GM20000 (cell line): ENCODE measurements at places on chromosomes 2 and 18.

DNA sequence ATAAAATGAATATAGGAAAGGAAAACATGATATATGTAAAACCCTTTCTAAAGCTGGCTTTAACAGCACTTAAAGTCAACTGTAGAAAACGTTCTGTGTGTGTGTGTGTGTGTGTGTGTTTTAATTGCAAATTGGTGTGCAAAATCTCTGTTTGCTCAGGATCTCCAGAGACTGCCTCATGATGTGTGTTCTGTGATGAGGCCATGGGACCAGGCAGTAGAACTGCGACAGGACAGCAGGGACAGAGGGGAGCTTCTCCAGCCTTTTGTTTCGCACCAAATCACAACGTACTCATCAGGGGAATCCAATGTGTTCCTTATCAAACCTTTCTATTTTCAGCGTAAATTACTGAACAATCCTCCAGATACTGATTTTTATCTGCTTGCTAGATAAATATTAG, 66.7 kb downstream of the NXPH2 start:
- no peak for DNase-seq

DNA sequence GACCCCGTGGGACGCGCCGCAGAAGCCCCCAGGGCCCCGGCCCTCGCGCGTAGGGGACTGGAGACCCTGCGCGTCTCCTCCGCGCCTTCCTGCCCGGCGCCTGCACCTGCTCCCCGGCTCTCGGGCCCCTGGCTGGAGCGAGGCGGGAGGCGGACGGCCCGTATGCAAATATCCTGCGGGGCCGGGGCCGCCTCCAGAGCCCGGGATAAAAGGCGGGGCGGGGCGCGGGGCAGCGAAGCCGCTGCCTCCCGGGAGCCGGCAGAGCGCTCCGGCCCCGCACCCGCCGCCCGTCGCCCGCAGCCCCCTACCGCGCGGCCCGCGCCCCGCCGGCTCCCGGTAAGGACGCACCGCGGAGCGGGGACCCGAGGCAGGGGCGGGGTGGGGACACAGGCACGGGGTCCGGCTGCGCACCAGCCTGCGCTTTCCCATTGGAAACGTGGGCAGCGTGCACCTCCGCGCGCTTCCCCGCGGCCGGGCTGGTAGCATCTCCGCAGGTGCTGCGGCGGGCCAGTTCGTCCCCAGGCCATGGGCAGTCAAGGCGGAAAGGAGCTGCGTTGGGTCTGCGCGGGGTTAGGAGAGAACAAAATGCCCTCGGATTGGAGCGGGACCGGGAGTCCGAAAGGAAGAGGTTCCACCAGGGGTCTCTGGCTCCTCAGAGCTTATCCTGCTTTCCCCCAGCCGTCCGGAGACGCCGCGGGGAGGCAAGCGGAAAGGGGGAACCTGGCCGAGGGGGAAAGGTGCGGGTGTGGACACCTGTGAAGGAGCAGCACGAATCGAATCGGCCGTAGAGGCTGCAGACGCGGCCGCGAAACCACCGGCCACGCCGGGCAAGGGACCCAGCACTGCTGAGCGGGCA, at the start of gene ATP6V1C2:
TSS of gene ATP6V1C2 (plus strand) at position 235 of the 856 bp plus-strand sequence. CDS start 1,220 bp downstream, outside the sequence.
- DNase-seq: peak; percentile 88

- DNase-seq: no peak
Measured at GRCh38 chr2:69618362-69618761, 25.2 kb downstream of the AAK1 start.

DNA sequence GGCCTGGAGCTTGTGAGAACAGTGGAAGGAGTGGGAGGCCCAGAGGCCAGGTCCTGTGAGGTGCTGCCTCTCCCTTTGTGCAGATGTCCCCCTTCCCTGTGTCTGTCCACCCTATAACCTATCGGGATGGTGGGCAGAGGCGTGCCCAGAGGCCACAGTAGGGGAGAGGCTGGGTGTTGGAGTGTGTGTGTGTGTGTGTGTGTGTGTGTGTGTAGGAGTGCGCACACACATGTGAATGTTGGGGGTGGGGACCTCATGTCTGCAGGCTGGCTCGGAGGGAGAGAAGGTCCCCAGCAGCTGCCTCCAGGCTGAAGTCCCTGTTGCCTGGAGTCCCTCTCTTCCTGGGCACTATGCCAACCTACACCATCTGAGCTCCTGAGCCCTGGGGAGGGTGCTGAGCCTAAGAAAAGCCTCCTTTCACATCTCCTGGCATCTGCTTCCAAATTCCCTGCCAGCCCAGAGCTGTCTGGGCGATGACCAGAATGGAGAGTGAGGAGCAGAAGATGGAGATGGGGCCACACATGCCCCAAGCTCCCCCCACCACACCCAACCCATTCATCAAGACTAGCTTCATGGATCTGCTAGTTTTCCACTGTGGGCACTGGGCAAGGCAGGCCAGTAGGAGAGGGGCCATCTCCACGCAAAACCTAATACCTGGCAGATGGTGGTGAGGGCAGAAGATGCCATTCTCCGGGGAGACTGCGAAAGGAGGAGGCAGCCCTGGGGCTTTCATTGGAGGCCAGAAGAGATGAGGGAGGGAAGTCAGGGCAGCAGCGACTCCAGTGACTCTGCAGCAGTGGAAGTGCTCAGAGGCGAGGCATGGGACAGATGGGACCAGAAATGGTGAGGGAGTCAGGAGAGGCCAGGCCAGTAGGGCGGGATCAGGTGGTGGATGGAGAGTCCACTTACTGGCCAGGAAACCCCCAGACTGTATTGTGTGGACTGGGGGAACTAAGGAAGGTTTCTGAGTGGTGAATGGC, 20.3 kb downstream of the KCNK3 start:
- DNase-seq: no peak

DNA sequence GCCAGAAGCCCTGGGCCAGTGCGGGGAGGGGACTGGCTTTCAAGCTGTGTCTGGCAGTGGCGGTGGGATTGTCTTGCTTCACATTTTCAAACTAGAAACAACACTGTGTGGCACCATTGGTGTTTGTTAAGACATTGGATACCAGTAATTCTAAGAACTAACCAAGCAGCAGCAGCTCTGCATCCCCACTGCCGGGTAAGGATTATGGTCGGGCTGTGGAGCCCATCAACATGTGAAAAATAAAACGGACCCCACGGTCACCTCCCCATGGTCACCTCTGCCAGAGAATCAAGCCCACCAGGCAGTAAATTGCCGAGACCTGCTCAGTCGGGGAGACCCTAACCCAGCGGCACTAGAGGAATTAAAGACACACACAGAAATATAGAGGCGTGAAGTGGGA, 65.3 kb downstream of the C18orf63 start:
- no peak for DNase-seq

DNA sequence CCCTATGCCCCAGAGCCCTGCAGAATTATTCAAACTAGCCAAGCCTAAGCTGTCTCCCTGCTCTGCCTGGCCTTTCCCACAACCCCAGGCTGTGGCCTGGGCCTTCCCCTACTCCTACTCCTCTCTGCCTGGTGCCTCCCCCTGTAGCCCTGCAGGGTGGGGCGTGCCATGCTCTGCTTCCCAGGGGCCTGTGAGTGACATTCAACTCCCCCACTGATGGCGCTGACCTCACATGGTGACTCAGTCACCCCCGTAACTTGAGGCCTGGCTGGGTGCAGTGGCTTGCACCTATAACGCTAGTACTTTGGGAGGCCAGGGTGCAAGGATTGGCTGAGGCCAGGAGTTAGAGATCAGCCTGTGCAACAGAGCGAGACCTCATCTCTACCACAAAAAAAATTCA, 60.6 kb downstream of the KIF1A start:
- peak; percentile 82 for DNase-seq

GRCh38 chr2:126494593-126494992, 161.4 kb upstream of the GYPC start:
- DNase-seq: no peak

DNA sequence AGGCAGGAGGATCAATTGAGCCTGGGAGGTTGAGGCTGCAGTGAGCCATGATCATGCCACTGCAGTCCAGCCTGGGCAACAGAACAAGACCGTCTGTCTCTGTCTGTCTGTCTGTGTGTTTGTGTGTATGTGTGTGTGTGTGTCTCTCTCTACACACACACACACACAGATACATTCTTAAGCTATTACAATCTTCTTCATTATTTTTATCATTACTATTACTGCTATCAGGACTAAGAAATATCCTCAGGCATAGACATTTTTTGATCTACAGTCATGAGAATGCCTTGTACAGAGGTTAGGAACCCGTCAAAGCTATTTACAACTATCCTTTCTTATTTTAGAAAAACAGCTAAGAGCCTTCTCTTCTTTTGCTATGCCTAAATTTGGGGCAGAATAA, 207.4 kb downstream of the NEDD4L start:
- no peak for DNase-seq

DNA sequence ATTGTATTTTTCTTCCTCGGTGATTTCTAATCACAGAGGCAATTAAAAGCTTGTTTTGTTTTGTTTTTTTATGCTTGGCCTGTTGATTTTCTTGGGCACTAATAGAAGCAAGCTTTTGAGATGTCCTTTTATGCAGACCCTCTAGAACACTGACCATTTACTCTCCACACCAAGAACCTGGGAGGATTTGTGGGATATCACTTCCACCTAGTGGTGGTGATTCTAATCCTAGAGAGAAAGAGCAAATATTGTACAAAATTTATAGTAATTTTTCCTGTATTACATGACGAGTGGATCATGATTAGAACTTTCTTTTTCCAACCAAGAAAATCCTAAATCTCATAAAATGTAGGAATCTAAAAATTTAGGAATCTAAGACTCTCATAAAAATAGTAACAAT, 23.4 kb downstream of the NEMP2 start:
- no peak for DNase-seq

DNA sequence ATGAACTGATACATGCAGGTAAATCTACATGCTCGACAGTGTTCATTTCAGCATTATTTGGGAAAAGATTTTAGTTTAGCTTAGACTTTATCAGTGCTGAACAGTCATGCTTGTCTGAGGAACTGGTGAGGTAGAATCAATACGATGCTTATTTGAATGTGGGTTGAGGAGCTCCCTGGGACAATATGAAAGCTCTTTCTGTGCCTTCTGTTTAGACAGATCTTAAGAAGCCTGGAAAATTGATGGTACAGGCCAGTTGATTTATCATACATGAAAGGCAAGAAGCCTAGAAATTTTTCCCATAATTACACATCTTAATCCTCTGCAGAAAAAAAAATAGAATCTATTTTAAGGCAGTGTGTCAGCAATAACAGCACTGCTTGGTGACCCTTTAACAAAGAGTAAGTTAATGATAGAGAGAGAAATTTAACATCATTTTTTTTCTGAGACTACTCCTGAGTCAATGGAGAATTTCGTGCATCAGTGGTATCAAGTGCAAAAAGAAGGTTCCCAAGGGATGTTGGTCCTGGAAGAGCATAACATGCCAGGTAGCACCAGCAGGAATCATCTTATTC, 252.2 kb upstream of the CDH20 start:
- no peak for DNase-seq
